ENCODE measurements at places on chromosomes 6 and 20. TPM values are rescaled to one million over a fixed set of nuclear protein-coding genes. Genes with fewer than 3 reads are reported as not detected.

The GJA1 gene
- total RNA-seq = 435 TPM

The FKBP5 gene
- 48.2 TPM for total RNA-seq

The DEFB132 gene
- not detected for total RNA-seq

The PPIL6 gene
- 0.85 TPM for total RNA-seq

The DEK gene
- 95.9 TPM for total RNA-seq

The PBX2 gene
- 42.5 TPM for total RNA-seq

The GFRAL gene
- not detected for total RNA-seq

The HDGFL1 gene
- total RNA-seq = not detected

The ADGRF4 gene
- total RNA-seq = not detected

The PROKR2 gene
- not detected for total RNA-seq

The SEMG1 gene
- total RNA-seq = not detected

The CLVS2 gene
- under 0.01 TPM for total RNA-seq

The DNMT3B gene
- total RNA-seq = 2.6 TPM

The TGM3 gene
- not detected for total RNA-seq

The HAO1 gene
- not detected for total RNA-seq

The TCP1 gene
- total RNA-seq = 371 TPM

The SUMO4 gene
- total RNA-seq = 1.1 TPM

The SLC35D3 gene
- not detected for total RNA-seq

The RCAN2 gene
- total RNA-seq = 0.09 TPM

The SYNDIG1 gene
- total RNA-seq = not detected

The TMEM151B gene
- total RNA-seq = not detected

The QKI gene
- 150 TPM for total RNA-seq

The MATN4 gene
- total RNA-seq = not detected

The TUBB1 gene
- total RNA-seq = not detected

The SIRT5 gene
- total RNA-seq = 8.1 TPM

The LY6G6D gene
- total RNA-seq = not detected

The POU5F1 gene
- not detected for total RNA-seq

The RHAG gene
- total RNA-seq = not detected

The GINS1 gene
- total RNA-seq = 5.4 TPM
